ENCODE measurements at places on chromosomes 13 and 19.

DNA sequence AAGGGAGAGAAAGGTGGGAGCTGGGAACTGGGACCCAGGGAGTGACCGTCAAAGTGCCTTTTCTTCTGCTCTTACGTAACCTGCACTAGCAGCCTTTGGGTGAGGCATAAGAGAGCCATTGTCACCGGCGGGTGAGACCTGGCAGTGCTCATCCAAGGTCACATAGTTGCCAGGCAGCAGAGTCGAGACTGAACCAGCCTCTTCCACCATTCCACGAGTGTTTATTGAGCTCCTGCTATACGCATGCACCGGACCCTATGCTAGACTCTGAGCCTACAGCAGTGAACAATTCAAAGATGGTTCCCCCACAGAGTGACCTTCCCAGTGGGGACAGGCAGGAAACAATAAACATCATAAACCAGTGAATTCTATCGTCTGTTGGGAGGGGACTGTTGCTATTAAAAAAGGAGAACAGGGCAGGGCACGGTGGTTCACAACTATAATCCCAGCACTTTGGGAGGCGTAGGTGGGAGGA is 18.6 kb upstream of the STRN4 start:
- no peak for DNase-seq

DNA sequence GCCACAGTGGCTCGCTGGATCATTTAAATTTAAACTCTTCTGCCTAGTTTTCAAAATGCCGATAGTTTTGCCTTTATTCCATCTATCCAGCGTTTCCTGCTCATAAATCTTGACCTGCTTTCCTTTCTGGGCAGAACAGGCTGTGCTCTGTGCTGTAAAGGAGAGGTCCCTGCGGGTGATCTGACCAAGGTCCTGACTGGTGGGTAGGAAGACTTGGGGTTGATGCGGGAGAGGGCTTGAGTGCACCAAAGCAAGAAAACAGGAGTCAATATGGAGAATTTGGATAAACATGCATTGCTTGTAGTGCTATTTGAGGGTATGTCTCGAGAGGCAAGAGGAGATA is 533.6 kb downstream of the MYO16 start:
- no peak for DNase-seq

DNA sequence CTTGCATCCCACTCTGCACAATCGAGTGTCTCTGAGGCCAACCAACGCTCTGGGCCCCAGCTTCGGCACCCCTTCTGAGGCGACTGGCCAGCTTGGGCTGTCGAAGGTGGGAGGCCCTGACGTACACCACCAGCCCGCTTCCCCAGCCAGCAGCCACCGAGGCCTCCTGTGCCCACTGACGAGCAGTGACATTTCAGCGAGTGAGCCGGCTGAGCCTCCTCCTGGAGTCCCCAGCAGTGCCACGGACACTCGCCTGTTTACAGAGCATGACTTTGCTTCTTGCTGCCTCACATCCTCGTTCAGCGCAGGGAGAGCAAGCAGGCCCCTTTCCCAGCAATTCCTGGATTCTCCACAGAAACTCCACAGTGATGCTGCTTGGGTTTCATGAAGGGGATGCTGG is 240.2 kb upstream of the MAB21L1 start:
- DNase-seq: no peak

DNA sequence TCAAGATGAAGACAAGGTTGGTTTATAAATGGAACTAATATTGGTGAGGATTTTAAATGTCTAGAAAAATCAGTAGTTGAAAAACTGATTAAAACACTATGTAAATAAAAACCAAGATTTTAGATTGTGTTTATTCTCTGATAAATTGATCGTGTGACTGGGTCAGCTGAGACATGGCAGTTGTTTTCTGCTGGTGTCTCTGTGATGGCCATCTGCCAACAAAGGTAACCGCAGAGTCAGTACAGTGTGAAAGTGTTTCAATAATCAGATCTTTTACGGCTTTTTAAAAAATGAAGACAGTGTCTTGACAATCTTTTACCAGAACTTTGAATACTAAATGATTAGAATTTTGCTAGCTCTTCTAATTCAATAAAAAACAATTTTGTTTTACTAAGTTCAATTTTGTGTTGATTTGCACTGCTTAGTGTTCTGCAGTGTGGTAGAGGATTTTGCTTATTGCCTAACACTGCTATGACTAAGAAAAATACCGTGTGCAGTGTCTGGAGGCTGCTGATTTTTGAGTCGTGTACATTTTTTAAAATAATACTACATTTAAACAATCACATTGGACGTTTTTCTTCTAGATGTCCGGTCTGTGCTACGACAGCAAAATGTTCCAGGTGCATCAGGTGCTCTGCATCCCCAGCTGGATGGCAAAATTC is 32.7 kb upstream of the GPR183 start:
- no peak for DNase-seq

DNA sequence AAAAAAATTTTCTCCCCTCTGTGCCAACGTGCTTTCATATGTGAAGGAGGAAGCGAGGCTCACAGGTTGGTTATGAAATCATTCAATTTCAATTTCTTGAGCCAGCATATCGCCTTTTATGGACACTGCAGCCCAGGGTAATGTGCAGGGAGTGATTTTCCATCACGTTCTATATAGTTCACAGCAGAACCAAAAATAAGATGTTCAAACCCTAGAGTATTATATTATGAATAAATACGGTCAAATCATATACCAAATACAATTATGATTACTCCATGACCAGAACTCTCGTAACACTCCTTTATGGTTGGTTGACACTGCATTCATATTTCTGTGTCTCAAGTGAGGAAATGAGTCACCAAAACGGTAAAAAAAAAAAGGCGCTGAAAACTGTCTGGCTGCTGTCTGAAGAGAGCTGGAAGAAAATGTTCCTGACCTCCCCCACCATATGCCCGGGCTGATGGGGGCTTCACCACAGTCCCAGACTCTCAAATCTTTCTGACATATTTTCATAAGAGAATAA is 75.8 kb upstream of the UBAC2 start:
- DNase-seq: no peak

DNA sequence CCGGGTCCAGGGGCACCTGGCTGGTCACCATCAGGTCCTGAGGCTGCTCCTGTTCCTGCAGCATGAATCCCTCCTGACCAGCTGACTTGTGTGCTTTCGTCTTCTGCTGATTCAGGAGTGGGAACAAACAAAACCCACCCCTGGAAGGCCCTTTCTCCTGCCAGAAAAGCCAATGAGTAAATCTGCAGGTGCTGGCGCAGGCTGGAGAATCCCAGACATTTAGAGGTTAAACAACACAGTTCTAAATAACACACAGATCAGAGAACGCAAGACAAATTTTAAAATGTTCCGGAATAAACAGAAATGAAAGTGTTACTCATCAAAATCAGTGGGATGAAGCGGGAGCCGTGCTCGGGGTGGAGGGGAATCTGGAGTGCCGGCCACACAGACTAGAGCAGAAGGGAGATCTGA is 60.6 kb upstream of the C13orf46 start:
- no peak for DNase-seq

DNA sequence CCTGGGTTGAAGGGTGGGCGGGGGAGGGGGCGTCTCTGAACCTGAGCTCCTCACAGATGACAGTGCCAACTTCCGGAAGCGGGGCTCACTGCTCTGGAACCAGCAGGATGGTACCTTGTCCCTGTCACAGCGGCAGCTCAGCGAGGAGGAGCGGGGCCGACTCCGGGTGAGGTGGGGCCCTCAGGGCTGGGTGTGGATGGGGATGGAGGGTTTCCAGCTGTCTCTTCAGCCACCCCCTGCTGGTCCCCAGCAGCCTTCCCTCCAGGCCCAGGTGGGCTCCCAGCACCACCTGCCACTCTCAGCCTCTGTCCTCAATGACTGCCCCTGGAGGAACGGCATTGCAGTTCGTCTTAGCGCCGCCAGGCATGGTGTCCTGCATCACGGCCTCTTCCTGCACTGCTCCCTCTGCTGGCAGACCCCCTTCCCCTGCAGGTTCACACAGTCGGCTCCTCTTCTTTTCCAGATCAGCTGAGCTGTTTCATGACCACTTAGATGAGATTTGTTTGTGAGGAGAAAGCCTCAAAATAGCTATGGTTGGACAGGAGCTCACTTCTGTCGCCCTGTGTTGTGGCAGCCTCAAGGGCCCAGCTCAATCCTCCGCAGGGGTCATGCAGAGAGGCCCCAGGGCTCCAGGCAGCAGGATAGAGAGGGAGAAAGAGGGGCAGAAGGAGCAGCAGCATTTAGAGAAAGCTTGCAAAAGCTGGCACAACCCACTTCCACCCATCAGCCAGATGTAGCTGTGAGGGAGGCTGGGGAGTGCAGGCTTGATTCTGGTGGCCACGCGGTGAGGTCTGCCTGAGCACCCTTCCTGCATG is 2.5 kb upstream of the GARIN5A start:
- DNase-seq: no peak

- no peak for DNase-seq
Measured at GRCh38 chr19:37087110-37087509, 8.9 kb downstream of the ZNF420 start.

- peak; percentile 12 for DNase-seq
Measured at GRCh38 chr19:30666301-30666803, 294.2 kb downstream of the ZNF536 start.

DNA sequence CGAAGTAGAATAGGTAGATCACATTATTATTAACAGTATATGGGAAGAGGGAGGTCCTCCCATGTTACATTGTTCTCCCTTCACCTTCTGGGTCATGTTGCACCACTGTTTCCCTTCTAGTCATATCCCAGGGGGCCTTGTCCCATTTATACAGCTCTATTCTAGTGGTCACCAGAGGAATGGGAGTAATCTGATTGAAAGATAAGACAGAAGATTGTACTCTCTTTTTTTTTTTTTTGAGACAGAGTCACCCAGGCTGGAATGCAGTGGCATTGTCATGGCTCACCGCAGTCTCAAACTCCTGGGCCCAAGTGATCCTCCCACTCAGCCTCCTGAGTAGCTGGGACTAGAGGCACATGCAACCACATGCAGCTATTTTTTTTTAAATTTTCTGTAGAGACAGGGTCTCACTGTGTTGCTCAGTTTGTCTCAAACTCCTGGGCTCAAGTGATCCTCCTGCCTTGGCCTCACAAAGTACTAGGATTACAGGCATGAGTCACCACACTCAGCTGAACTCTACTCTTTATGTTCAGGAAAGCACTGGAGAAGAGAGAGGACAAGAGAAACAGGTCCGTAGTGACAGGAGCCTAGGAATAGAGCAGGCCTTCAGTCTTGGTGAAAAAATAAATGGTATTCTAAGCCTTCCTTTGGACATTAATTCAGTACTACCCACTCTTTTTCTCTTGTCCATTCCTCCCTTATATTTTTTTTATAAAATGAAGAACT is 4.3 kb upstream of the ZNF529 start:
- DNase-seq: no peak

GRCh38 chr13:71879808-71880344 is 12.9 kb upstream of the DACH1 start:
- DNase-seq: no peak

- DNase-seq: no peak
Measured at GRCh38 chr13:30308548-30308947, 1.2 kb upstream of the KATNAL1 start.

DNA sequence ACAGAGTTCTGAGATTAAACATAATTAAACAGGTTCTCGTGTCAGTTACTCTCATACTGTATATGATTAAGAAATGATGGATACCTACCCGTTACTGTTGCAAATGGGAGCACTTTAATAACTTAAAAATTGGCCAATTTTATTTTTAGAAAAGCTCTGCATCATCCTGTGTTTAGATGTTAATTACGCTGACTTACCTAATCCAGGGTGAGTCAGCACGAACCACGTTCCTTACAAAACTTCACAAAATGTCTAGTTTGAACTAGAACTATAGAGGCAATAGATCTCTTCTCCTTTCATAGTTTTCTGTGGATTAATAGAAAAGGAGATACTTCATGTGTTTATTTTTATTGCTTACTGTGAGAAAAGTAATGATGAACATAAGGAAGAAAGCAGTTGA is 363.9 kb downstream of the MYO16 start:
- no peak for DNase-seq

DNA sequence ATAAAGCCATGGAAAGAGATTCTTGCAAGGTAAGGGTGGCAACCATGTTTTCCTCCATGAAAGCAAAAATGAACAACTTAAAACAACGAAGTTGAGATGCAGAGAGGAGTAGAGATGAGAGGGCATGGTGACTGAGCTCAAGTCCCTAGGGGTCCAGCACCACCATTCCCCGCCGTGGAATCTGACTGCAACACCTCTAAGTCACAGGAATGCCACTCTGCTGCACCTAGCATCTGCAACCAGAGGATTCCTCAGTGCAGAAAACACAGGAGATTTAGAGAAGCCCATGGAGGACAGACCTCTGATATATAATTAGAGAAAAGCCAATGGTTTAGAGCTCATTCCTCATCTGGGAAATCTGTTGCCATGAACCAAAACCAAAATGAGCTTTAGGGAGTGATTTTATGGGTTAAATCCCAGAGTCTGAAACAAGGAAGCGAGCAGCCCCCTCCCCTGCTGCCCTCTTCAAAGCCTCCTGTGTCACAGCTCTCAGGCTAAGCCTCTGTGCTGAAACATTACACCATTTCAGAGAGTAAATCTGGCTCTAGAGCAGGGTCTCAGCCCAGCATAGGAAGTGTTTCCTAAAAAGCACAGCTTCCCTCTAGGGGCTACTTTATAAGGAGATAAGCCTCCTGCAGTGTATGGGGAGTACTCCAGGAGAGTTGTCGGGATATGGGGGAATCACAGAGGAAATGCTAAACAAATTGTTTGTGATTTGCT is 1043.6 kb downstream of the UQCRFS1 start:
- DNase-seq: no peak

DNA sequence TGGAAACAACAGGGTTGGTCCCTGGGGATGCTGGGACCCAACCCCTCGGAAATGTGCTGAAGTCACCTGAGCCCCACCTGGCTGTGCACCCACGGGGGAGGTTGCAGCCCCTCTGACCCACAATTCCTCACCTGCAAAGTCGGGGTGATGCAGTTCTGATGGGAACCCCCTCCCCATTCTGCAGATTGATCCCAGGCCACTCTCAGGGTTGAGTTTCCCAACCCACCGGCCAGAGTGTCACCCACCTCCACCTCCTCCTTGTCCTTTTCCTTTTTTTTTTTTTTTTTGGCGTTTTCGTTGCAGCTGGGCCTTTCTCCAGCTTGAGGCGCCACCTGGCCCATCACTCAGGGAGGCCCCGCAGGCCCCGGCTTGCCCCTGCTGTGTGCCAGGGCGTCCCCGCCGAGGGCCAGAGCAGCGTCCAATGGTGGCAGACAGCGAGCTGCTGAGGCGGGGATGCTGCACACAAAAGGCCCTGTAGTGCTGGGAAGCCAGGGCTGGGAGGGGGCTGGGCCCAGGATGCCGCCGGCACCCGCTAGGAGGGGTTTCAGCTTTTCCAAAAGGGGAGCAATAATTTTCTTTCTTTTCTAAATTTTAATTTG is 4.6 kb downstream of the PIK3R2 start:
- no peak for DNase-seq

Data from activated T-cell treated with anti-CD3 and anti-CD28 coated beads for 24 hours (primary cell).